ENCODE measurements at places on chromosomes 13 and 19.

DNA sequence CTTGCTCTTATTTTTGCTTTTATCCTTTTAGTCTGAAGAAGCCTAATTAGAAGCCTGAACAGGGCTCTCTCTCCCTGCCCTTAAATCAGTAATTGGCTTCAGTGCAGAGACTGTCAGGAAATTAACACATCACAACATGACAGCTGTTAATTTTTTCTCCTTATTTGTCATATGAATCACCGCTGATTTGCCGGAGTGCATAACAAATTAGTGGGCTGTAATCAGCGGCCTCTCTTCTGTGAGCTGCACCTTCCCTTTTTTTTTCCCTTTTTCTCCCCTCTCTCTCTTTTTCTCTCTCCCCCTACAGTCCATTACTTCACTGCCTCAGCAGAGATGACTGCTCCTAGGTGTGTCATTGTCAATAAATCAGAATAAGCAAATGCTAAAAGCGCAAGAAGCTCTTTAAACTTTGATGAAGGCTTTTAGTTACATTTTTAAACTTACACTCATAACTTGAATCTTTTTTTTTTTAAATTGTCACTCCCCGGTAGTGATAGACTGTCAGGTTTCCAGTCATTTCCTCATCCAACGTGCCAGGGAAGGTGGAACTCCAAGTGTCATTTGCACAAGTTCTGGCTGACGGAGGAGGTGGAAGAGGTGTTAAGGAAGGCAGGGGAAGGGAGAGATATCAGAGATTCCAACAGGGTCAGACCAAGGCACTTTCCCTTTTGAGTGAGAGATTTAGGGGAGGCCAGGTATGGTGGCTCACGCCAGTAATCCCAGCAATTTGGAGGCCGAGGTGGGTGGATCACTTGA lies 197.1 kb upstream of the TSHZ3 start:
- DNase-seq: no peak

GRCh38 chr19:58372311-58373133 lies 8.3 kb downstream of the ZNF837 start:
- no peak for DNase-seq

- DNase-seq: peak; percentile 53
Observed at GRCh38 chr19:17243830-17244617, 1.7 kb downstream of the NR2F6 start.

GRCh38 chr13:28396053-28396452 lies 98.9 kb downstream of the FLT1 start:
- DNase-seq: no peak

- DNase-seq: no peak
Observed at GRCh38 chr19:35329323-35329722, 336 bp downstream of the CD22 start.

- peak; percentile 50 for DNase-seq
Observed at GRCh38 chr19:15101479-15102082, 5.6 kb upstream of the SYDE1 start.

DNA sequence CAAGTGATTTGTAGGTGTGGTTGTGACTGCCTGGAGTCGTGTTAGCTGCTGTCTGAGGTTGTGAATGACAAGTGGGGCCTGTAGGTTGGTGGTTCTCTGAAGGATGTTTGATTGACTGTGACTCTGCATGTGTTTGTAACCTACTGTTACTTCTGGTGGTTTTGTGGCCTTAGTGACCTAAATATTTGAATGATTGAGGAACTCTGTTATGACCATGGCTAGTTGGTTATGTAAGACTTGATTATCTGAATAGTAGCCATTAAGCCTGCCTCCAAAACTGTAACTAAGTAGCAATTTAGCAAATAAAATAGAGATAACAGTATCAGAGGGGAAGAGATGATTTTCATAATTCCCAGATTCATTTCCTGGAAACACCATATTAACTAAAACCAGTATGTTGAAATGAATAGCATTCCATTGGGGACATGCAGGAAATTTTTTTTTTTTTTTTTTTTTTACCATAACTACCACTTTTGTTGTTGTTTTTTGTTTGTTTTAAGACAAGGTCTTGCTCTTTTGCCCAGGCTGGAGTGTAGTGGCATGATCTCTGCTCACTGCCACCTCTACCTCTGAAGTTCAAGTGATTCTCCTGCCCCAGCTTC lies 865 bp downstream of the ZNF382 start:
- DNase-seq: no peak

DNA sequence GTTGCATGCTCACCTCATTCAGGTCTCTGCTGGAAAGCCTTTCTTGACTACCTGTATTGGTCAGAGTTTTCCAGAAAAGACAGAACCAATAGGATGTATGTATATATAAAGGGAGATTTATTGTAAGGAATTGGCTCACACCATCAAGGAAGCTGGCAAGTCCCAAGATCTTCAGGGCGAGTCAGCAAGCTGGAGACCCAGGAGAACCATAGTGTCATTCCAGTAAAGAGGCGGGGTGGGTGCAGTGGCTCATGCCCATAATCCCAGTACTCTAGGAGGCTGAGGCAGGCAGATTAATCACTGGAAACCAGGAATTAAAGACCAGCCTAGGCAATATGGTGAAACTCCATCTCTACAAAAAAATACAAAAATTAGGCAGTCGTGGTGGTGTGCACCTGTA lies 30.4 kb upstream of the FARP1 start:
- DNase-seq: peak; percentile 11

GRCh38 chr13:102978168-102978567 lies 88.0 kb downstream of the SLC10A2 start:
- peak; percentile 7 for DNase-seq

- no peak for DNase-seq
Observed at GRCh38 chr19:47215581-47215980, 15.4 kb downstream of the BBC3 start.

- DNase-seq: no peak
Observed at GRCh38 chr19:48171710-48172109, 1.2 kb downstream of the ZSWIM9 start.

DNA sequence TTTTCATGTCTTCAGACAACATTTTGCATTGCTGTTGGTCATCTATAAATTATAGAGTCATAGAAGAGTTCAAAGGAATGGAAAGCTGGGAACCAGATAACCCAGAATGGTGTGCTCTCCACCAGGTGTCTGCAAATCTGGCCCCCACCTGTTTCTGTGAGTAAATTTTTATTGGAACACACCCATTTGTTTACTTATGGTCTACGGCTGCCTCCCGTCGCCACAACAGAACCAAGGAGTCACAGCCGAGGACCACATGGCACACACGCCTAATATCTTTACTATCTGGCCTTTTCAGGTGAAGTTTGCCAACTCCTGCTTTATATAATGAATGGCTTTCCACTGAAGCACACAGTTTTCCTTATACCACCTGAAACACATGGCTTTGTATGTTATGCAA lies 58.2 kb downstream of the EFNB2 start:
- DNase-seq: no peak

GRCh38 chr19:47681936-47682335 lies 31.3 kb upstream of the EHD2 start:
- no peak for DNase-seq

DNA sequence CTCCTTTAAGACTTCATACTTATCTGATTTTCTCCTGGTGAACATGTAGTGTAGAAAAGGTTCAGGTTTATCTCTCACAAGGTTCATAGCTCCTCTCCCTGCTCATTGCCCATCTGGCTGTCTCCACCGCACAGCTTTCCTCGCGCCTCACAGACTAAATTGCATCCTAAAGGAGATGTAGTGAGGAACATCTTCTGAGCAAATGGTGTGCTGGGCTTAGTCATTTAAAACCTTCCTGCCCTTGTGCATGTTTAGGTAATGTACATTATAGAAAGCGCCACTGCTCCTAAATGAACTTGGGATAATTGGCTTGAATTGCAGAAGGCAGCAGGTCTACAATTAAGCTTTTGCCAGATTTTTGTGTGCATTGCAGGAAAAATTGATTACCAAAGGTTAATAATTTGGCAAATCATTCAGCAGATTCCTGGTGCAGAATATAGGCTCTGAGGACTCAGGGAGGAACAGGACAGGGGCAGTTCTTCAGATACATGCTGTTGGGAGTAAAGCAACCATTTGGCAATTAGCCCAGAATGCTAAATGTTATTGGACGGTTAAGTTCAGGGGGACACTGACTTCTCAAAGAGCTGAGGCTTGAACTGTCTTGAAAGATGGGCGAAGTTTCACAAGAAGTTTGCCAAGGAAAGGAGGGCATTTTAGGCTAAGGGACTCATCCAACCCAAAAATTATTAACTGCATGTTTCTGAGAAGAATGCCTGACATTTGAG lies 108.4 kb upstream of the CLDN10 start:
- no peak for DNase-seq

- DNase-seq: peak; percentile 87
Observed at GRCh38 chr19:33080761-33081681, at the start of gene GPATCH1. TSS of gene GPATCH1 (plus strand) at chr19:33081181. CDS start at chr19:33081194, 13 bp downstream.

Data from EL (cell line).